ENCODE measurements at places on chromosomes 7 and 10.

DNA sequence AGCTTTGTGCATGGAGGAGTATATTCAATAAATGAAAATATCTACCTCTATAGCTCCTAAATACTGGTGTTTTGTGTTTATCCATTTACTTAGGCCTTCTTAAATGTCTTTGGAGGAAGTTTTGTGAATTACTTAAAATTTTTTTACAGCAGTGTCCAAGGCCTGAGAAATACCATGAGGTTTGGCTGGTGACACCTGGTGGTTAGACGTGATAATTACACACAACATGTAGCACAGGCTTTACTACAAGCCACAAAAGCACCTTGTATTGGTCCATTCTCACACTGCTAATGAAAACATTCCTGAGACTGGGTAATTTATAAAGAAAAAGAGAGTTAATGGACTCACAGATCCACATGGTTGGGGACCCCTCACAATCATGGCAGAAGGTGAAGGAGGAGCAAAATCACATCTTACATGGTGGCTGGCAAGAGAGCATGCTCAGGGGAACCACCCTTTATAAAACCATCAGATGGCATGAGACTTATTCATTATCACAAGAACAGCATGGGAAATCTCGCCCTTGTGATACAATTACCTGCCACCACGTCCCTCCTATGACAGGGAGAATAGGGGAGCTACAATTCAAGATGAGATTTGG, 20.6 kb downstream of the HYAL4 start:
- DNase-seq: peak; percentile 67

GRCh38 chr7:140074780-140075179, 12.0 kb upstream of the PARP12 start:
- DNase-seq: peak; percentile 55

GRCh38 chr10:436013-436697, 253.3 kb downstream of the DIP2C start:
- no peak for DNase-seq

- peak; percentile 72 for DNase-seq
Measured at GRCh38 chr10:58531084-58531695, 18.5 kb downstream of the BICC1 start.

DNA sequence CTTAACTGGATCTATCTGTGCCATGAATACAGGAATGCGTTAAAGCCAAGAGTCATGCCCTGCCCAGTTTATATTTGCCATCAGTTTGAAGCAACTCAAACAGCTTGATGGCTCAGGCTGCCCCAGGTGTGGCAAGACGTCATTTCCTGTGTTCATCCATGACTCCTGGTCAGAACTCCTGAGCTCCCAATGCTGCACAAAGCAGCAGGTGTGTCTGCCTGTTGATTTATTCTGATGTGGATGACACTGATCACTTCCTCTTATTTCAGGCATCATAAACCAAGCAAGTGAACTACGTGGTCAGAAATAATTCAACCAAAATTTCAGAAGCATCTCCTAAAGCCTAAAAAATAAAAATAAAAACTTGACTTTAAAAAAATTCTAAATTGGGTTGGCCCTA, 68.5 kb downstream of the EZH2 start:
- no peak for DNase-seq

GRCh38 chr10:123999956-124000615, 93.3 kb downstream of the CHST15 start:
- no peak for DNase-seq

DNA sequence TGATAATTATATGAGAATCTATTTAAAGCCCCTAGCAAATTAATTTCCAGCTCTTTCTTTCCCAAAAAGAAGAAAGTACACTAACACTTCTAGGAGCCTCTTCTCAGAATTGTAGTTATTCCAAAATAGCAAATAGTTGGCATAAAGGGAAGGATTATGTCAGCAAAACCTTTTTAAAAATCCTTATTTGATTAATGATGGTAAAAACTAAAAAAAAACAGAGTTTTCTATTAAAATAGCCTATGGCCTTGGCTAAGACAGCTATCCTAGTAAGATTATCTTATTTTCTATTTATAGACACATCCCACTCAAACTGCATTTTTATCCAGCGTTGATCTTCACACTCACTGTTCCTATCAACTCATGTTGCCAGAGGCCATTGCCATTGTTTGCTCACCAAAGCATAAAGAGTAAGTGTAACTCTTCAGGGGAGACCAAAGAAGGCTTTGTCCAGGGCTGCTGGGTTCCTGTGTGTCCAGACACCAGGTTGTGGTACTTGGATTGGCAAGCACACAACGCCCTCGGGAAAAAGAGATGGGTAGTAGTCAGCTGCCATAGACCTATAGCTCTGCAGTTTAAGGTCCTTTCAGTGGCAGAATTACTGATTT, 31.5 kb downstream of the ACTA2 start:
- no peak for DNase-seq

GRCh38 chr10:8275911-8276310, 221.4 kb downstream of the GATA3 start:
- no peak for DNase-seq

- DNase-seq: no peak
Measured at GRCh38 chr10:49096890-49097445, 18.4 kb downstream of the VSTM4 start.

GRCh38 chr7:921581-922333, 32.7 kb downstream of the ADAP1 start:
- DNase-seq: no peak

DNA sequence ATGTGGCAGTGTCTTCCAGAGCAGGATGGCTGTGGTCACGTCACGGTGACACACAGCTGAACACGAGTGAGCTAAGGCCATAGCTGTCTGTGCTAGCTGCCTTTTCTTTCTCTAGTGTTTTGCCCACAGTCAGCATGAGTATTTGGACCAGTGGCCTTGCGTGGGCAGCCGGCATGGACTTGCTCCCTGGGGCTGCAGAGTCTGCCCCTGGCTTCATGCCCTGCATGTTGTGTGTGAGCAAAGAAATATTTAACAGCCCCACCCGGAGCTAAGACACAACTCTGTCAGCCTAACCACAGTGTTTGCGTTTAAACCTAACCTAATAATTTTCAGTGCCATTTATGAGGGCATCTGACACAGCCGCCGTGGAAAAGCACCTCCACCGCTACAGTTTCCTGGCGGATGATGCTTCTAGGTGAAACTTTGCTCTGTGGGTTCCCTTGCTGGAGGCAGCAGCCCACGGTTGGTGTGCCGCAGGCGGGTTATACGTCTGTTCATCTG, 14.6 kb downstream of the CHST12 start:
- DNase-seq: peak; percentile 81

- DNase-seq: no peak
Measured at GRCh38 chr10:112332509-112333228, 41.2 kb upstream of the ACSL5 start.

DNA sequence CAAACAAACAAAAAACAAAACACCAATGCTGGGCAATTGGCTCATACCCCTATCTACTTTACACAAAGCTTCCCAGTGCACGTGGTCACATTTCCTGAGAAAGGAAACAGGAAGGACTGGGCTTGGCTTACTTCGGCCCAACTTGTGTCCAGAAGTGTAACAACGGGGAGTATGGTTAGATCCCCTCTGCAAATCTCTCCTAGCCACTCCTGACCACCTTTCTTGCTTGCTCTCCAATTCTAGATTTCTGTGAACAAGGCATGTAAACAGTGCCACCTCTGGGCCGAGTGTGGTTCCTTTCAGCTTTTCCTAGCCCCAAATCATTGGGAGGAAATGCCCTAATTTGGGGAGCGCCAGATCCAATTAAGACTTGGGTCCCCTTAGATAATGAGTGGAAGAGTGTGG, 21.0 kb upstream of the FRAT2 start:
- no peak for DNase-seq

DNA sequence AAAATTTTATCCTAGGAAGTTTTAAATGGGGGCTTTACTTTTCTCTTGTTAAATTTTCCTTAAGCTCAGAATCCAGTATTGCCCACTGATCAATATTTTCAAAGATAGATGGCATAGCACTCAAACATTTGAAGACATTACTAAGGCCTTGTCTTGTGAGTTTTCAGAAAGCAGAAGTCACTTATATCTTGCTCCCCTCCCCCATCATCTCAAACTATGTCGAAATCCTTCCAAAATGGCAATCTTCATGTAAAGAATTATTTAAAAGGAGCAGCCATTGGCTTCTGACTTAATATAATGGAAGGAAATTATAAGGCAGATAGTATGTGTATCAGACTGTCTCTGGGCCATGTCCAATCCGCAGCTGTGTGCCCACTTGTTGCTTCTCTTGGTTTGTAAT, 553.5 kb upstream of the C7orf33 start:
- no peak for DNase-seq

GRCh38 chr10:110387983-110388686, 83.4 kb upstream of the SMNDC1 start:
- DNase-seq: no peak

- DNase-seq: no peak
Measured at GRCh38 chr10:72792288-72792687, 100.3 kb downstream of the MCU start.

DNA sequence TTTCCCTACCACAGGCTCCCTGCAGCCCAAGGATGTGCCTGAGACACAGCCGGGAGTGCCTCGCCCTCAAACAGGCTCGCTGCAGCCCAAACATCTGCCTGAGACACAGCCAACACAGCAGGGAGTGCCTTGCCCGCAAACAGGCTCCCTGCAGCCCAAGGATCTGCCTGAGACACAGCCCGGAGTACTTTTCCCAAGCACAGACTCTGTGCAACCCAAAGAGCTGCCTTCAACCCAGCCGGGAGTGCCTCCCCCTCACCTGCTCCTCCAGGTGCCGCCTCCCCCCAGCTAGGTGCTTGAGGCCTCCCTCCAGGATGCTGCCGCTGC, 42.9 kb downstream of the ANTXRL start:
- DNase-seq: no peak

DNA sequence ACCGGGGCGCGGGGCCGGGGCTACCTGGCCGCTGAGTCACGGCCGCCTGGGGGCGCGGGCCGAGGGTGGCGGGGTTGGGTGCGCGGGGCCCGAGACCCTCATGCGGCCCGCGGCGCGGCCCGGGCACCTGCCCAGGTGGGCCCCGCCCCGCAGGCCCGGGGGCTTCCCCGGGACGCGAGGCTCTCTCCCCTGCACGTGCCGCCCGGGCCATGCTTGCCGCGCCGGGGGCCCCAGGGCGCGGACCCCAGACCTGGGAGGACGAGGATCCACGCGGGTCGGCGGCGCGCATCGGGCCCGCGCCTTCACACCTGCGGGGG, 402 bp downstream of the MAFK start:
- DNase-seq: no peak

- no peak for DNase-seq
Measured at GRCh38 chr7:45872116-45873034, 507 bp downstream of the CCDC201 start.

DNA sequence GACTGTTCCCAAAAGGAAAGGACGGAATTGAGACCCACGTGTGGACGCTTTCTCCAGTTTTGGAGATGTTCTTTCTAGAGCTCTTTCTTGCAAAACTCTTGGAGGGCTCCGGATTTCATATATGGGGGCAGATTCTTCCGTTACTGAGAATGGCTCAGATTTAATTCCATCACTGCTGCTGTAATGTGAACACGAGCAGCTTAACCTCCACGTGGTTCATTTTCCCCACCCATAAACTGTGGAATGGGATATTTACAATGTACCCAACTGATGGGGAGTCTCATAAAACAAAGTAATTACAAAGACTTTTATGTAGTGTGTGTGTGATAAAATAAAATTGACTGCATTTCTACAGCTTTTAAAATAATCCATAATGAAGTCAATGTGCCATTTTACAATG, 15.1 kb upstream of the MSRB2 start:
- no peak for DNase-seq

DNA sequence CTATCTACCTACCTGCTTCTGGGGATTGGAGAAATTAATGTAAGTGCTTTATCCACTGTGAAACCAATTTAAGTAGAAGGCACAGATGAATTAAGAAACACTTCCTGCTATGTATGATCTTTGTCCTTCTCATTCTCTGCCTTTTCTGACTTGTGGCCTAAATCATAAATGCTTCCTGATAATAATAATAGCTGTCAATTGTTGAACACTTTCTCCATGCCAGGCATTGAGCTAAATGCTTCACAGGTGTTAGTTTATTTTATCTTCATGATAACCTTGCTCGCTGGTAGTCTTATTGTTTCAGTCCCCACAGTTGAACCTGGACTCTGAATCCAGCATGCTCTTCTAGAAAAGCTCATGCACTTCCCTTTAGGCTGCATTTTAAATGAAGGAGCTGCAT, 75.4 kb downstream of the CHN2 start:
- no peak for DNase-seq

DNA sequence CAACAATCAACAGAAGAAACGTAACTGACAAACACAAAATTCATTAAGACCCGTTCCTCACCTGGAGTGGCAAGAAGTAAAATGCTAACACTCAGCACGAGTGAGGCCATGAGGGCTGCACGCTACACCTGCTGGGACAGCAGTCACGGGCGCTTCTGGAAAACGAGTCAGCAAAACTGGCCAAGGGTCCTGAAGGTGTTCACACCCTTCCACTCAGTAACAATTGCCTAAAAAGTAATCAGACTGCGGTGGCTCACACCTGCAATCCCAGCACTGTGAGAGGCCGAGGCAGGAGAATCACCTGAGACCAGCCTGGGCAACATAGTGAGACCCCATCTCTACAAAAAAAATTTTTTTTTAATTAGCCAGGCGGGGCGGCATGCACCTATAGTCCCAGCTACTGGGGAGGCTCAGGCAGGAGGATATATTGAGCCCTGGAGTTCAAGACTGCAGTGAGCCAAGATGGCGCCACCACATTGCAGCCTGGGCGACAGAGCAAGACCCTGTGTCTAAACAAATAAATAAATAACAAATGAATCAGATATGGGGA, 199.1 kb downstream of the MAD1L1 start:
- DNase-seq: no peak

DNA sequence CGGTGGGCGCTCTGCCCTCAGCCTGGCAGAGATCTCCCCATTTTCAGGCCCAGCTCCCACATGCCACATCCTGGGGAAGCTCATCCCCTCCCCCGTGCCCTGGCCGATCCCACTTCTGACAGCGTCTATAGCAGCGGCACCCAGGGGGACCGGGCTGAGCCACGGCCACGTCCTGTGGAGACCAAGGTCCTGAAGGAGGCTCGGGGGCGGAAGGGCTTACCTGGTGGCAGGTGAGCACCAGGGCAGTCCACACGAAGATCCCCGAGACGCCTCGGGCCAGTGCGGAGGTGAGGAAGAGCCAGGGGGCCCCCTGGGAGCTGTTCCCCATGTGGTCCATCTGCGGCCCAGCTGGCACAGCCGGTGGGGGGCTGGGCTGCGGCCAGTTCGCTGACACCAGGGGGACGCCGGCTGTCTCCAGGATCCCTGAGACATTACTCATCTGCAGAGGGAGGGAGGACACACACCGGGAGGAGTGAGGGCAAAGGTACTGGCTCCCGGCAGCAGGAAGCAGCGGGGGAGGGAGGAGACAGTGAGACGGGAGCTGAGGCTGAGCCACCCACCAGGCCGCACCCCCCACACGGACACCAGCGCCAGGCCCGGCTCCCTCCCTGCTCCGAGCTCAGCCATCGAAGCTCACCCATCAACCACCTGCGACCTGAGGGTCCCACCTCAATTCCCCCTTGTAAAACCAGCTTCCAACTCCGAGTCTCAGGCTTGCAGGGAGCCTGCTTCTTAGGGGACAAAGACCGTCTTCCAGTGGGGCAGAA, 776 bp downstream of the TMEM184A start:
- peak; percentile 84 for DNase-seq

Measured in AG10803 (cell line).